HAP-1 (cell line): ENCODE measurements at places on chromosomes 7 and 10.

DNA sequence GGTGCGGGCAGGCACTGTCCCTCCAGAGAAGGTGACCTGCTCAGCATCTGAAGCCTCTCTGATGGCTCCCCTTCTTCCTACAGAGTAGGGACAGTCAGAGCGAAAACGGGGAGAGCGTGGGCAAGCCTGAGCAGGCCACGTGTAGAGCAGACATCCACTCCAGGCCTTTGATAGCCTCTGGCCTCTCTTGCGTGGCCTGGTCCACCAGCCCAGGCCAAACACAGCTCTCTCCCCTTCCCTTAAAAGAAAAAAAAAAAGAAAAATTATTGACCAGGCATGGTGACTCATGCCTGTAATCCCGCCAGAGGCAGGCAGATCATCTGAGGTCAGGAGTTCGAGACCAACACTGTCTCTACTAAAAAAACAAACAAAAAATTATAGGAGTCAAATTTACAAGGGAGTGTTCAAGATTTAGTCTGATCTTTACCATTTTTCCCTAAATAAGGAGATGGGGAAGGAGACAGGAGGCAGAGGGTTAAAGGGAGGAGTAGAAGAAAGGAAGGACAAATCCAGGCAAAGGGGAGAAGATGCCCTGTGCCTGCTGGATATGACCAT, 84.8 kb downstream of the PLXNA4 start:
- DNase-seq = no peak

DNA sequence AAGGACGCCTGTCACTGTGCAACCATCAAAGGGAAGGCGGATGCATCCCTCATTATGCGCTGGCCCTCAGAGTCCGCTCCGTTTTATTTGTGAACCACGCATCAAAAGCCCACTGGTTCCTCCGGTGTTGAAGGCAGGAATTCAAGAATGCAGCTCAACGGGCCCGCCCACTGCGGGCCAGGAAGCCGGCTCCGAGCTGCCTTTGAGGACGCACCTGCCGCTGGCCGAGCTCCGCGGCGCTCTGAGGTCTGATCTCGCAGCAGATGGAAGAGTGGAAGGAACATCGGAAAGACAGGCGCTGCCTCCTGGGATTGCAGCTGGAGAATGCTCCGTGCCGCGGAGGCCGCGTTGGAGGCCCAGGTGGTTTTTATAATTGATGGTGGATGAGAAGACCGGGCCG, 56.9 kb upstream of the ADGRA1 start:
- DNase-seq = no peak

- no peak for DNase-seq
Measured at GRCh38 chr10:103668351-103669242, 175.1 kb downstream of the NEURL1 start.

- no peak for DNase-seq
Measured at GRCh38 chr7:40656349-40656748, 521.5 kb downstream of the SUGCT start.

DNA sequence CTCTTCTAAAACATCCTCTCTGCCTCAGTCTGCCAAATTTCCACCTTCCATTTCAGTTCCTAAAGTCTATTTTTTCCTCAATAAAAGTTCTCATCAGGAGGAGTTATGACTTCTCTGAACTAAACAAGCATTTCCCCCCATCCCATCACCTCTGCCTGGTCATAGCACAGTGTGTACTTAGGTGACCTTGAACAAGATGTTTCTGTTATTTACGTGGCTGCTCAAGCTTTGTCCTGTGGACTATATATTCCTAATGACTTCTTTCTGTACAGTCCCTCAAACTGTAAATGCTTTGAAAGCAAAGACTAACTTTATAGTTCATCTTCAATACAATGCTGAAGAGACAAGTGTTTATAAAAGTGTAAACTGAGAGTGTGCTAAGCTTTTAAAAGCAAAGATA, 166.9 kb downstream of the CPEB3 start:
- no peak for DNase-seq

- DNase-seq = no peak
Measured at GRCh38 chr10:16009785-16010184, 149.5 kb upstream of the MINDY3 start.

GRCh38 chr7:93851536-93851935, 39.0 kb downstream of the TFPI2 start:
- DNase-seq = no peak

GRCh38 chr10:86038371-86038770, 328.2 kb downstream of the GRID1 start:
- no peak for DNase-seq

- no peak for DNase-seq
Measured at GRCh38 chr7:87316097-87316700, 29.3 kb upstream of the CROT start.

DNA sequence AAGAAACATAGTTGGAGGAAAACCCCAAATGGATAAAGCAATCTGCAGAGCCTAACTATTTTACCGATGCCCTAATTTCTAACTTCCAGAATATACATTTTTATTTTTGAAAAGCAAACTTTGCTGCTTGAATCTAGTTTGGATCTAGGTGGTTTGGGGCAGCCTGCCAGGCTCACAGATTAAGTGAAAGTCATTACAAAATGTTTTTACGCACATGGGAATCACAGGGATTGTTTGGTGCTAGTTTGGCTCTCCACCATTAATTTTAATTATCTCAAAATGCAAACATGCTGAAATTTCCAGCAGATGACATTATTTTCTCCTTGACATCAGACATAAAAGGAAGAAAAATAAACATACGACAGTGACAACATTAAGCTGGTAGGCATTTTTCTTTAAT, 166.7 kb upstream of the INHBA start:
- DNase-seq = no peak

GRCh38 chr10:80202934-80203834, 2.2 kb downstream of the ANXA11 start:
- DNase-seq = peak; percentile 53

DNA sequence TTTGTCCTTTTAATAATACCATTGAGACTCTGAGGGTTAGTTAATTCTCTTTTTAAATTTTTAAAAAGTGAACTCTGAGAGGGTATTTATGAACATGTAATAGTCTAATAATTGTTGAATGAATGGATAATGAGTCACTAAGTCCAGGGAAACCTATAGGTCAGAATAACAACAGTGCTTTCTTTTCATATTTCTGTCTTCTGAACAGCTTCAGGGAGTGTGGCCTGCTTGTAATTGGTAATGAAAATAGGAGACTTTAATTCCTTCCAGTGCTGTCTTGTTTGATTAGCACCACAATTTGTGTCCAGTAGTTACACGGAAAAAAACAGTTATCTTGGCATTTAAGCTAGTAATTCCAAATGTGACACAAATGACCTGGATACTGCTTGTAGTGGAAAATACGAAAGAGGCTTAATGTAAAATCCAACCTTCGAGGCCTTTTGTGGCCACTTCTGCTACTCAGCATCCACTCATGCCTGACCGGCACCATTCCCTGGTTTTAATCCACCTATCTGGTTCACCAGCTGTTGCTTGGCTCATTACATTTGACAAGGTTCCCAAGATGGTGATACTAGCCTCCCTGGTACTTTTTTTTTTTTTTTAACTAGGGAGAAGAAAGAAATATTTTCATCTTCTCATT, 149.3 kb upstream of the IMMP2L start:
- no peak for DNase-seq

- no peak for DNase-seq
Measured at GRCh38 chr7:78493401-78493800, 694.8 kb downstream of the PHTF2 start.

DNA sequence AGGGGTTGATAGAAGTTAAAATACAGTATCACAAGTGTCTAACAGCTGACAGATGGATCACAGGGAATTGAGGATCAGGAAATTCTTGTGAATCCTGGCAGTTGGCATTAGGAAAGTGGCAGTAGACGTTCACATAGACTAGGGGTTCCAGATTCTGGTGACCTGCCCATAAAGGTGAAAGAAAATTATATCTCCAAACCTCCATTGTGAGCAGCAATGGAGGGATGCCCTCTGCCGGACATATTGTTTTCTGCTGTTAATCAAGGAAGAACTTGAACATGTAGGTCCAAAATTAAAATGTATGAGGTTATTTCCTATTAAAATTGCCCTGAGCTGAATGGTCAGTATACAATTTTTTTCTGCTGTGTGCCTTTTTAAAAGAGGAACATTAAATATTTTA, 5.1 kb downstream of the NME8 start:
- no peak for DNase-seq

DNA sequence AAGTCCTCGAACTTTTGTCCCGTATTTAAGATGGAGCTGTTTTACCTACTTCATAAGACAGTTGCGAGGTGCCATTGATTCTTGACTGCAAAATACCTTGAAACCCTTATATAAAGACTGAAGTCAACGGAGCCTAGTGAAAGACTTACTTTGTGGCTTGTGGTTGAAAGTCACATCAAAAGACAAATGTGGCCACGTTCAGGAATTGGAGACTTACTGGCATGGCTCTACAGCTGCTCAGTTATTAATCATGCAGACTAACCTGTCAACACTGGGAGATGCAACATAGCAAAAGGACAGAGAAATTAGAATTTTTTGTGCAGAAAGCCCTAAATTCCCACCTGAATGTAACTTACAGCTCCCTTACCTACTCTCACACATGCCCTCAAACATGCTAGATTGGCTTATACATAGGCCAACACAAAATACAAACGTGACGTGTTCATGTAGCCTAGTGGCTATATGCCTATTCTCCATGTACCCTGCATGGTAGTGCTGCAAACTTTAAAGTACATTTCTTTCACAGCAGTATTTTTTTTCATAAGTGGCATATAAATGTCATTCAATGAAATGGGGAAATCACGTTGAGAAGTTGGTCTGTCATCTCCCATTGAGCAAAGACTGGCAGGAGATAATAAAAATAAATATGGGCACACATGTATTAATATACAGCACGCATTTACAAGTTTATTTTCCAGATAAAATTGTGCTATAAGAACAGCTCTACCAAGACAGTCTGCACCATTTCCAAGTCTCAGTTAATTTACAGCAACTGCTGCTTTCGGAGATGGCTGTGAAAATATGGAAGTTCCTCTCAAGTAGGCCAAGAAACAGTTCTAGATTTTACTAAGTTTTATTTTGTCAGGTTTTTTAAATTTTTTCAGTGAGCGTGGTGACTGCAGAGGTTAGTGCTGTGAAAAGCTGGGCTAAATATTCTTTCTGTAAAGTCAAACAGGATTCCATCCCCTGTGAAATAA, 170.4 kb upstream of the C7orf33 start:
- DNase-seq = no peak

GRCh38 chr10:29322918-29323317, 34.0 kb downstream of the LYZL1 start:
- no peak for DNase-seq

DNA sequence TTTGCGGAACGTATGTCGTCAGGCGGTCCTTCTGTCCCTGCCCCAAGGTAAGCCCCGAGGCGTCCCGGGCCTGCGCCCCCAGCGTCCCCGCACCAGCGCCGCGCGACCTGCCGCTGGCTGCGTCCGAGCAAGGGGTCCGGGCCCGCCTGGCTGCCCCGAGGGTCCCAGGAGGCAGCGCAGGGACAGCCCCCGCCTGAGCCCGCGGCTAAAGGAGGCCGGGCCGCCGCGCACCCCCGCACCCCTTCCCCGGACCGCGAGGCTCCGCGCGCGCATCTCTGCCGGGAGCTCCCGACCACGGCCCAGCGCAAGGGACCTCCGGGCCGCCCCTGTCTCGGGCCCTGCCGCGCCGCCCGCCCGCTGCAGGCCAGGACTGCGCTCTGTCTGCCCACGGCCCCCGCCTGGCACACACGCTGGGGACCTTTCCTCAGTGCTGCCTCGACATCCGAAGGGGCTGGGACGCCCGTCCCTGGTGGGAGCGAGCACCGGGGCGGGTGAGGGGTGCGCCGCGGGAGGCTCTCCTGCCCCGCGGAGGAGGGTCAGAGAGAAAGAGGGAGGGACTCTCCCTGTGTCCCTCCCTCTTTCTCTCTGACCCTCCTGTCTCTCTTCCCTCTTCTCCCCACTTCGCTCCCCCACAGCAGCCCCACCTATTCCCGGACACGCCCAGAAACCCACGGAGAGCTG, 25.0 kb downstream of the SHH start:
- DNase-seq = peak; percentile 65

DNA sequence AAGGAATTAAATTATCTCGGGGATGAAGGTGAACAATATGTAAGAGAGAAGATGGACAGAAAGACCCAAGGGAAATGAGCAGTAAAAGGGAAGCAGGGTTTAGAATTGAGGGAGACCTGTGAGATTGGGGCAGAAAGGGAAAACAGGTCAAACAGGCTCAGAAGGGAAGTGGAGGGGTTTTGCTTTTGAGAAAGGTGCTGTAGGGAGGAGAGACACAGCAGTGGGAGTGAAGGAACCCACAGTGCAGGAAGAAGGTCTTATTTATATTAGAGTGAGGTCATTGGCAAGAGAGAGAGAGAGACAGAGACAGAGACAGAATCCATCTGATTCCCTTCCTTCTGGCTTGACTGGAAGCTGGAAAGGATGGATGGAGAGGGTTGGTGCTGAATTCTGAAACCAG, 3.5 kb upstream of the TCAF1 start:
- DNase-seq = no peak

DNA sequence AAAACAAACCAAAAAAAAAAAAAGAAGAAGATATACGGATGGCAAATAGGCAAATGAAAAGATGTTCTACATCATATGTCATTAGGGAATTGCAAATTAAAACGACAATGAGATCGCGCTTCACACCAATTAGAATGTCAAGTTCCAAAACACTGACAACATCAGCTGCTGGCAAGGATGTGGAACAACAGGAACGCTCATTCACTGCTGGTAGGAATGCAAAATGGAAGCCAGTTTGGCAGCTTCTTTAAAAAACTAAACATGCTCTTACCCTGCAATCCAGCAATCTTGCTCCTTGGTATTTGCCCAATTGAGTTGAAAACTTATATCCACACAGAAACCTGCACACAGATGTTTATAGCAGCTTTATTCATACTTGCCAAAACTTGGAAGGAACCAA, 34.8 kb downstream of the CALML5 start:
- no peak for DNase-seq

DNA sequence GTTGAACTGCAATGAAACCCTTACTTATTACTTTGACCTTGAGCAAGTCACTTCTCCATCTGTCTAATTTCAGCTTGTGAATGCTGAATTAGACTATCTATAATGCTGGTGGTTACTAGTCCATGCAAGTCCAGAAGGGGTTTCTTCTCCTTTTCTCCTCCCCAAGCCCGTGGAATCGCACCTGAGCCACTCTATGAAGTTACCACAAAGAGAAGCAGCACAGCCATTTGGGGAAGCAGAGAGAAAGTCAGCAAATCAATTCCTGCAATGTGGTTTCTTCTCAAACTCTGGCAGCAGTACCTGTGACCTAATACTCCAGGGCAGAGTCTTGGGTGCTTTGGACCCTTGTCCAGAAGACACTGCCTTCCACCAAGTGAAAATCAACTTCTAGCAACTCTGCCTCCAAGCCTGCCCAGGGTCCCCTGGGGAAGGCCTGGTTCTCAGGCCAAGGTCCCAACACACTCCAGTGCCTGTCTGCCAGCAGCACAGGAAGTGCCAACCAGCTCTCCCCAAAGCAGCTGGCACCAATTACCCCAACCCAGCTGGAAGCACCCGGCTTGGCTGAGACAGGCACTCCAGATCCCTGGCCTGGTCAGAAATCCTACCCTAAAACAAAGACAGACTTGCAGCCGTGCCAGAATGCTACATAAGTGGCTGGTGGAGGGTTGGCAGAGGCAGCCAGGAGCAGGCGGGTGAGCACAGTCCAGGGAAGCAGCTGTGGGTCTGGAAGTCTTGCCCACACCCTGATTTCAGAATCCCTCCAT, 200.3 kb downstream of the LSM5 start:
- DNase-seq = no peak

GRCh38 chr10:66782776-66783175, 143.1 kb upstream of the LRRTM3 start:
- no peak for DNase-seq

- DNase-seq = peak; percentile 49
Measured at GRCh38 chr7:92461027-92462003, 14.0 kb downstream of the GATAD1 start.
